ENCODE measurements at places on chromosomes 12 and 14.

DNA sequence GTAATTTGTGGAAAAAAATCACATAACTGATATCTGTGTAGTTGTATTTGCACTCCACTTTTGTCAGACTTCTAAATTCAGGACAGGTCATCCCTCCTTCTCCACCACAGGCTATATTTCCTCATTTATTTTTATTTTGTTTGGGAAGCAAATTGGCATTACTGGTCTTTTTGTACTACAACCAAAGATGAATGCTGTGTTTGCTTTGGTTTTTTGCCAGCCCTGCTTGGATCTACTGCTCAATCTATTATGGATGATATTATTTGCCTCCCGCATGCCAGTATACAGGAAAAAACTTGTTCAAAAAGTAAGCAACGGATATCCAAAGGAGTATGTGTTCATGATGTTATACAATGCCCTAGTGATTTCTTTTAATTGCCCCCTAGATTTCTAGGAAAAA lies 948.8 kb downstream of the TRHDE start:
- DNase-seq = no peak

DNA sequence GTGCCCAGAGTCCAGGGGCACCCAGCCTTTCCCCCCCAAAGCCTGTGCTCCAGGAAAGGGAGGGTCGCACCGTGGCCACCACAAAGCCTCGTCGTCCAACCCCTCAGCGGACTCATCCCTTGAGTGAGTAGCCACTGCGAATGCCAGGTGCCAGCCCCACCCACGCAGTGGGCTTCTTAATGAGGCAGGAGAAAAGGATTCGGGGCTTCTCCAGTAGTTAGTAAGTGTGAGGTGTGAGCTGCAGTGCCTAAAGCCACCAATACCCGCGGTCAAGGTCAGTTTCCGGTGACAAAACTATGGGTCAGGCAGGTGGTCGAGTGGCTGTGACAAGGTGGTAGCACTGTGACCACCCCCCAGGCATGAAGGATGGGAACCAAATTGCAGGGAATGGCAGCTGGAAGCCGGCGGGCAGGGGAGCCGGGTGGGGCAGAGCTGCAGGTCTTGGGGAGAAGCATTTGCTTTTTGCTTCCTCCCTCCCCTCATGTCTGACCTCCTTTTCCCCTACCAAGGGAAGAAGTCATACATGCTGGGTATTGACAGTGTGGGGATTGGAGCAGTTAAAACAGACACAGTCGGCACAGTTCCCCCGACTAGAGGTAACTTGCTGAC lies 8.0 kb downstream of the RAN start:
- DNase-seq = no peak

DNA sequence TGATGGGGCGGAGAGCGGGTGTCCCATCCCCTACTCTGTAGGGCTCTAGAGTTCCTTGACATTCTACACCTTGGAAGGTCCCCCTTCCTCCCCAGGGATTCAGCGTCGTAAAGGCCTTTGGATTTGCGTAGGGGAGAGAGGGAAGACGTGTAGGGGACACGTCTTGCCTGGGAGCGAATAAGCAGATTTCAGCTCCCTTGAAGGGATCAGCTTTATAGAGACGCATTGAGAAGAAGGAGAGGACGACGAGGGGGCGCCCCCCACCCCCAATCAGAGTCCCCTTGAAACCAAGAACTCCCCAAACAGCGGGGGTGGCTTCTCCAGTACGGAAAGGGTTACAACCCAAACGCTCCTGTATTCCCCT lies 324 bp downstream of the CALCOCO1 start:
- DNase-seq = no peak

GRCh38 chr14:79661752-79662151 lies 549.6 kb downstream of the DIO2 start:
- DNase-seq = no peak

DNA sequence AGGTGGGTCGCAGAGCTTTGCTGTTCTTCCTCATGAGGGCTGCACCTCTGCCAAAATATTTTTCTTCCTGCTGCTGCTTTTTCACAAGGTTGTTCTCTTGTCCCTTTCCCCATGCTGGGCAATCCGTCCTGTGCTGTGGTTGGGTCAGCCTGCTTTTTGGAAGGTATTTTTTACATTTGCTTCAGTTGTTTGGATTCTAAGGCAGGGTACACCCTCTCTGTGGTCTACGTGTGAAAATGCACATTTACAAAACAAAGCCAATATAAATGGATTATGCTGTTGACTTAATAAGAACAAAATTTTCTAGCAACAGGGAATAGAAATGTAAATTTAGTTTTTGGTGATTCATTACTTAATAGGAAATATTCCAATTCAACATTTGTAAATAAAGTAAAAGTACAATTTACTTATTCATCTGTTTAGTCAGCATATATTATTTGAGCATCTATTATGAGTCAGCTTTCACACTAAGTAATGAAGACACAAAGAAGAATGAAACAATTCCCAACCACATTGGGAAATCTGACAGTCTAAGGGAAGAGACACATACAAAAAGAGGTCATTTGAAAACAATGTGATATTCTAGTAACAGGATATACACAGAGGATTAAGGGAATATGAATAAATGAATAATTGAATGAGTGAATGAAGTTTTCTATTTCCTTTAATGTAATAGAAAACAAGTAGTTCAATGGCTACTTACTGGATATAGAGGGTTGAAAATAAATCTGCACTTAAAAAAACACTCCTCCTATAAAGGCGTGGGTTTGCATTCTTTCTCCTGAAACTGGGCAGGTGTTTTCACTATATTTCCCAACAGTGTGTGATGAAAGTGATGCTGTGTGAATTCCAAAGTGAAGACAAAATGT lies 94.6 kb upstream of the PRICKLE1 start:
- no peak for DNase-seq

DNA sequence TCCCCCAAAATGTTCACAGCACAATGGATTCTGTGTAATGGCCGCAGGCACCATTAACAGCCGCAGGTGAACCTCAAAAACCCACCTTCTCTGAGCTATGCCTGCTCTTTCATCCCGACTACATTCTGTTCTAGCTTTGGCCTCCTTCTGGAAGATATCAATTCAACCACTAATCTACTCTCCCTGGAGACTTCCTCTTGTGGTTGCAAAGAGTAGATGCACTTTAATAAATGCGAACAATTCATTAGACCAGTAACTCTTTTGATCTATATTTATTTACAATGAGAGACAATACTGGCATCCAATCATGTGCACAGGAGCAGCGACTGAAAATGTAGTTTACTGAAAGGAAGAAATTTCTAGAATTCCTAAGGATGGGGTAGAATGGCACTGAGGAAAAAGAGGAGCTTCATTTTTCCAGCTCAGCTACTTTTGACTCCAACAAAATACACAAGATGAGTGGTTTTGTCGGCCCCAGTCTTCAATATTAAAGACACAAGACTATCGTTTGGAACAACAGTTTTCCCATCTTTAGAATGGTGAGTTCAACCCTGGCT lies 5.3 kb downstream of the GRIN2B start:
- no peak for DNase-seq

- no peak for DNase-seq
Observed at GRCh38 chr12:52404951-52405350, 1.2 kb downstream of the KRT82 start.

DNA sequence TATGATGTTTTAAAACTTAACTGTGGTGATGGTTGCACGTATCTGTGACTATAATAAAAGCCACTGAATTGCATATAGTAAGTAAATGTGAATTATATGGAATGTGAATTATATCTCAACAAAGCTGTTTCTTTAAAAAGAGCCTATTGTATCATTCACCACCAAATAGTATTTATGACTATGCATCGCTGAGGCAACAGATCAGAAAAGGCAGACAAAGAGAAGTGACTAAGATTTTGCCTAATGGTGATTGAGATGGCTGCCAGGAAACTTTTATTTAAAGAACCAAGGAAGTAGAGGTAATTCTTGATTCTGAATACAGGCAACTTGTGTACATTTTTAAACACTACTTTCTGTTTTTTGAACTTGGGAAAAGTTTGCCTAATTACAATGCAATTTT lies 31.7 kb downstream of the DHRS7 start:
- DNase-seq = no peak

GRCh38 chr14:96583569-96584041 lies 81.4 kb downstream of the PAPOLA start:
- DNase-seq = no peak

DNA sequence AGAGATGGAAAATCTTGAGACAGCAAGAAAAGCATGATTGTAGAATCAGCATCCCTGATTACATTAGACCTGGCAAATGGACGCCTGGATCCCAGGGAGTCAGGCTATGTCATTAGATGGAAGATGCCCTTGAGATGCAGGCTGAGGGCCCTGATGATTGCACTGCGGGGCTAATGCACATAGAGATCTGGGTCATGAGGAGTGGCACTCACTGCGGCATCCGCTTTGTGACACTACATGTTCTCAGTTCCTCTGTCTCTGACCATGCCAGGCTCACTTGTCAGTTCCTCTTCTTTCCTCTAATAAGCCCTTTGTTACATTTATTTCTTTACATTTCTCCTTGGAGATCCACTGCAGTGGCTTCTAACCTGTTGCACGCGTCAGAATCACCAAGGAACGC lies 70.1 kb upstream of the GPATCH2L start:
- DNase-seq = no peak

DNA sequence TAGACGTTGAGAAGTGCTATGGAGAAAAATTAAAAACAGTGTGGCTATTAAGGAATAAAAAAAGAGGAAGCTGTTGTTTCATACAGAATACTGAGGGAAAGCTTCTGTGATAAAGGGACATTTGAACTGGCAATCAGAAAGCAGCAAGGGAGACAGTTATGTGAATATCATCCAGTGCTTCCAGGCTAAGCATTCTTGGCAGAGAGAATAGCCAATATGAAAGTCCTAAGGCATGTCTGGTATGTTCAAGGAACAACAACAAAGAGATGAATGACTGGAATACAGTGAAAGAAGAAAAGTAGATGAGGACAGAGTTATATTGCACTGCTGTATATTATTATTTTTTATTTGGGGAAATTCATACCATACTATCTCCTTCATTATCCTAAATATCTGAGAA lies 23.9 kb downstream of the SCAF11 start:
- no peak for DNase-seq

GRCh38 chr12:118430516-118430915 lies 54.2 kb downstream of the SUDS3 start:
- no peak for DNase-seq

GRCh38 chr12:80056845-80057244 lies 42.5 kb upstream of the OTOGL start:
- DNase-seq = no peak

GRCh38 chr12:41684997-41685396 lies 459.7 kb downstream of the GXYLT1 start:
- DNase-seq = no peak

GRCh38 chr14:37650356-37651037 lies 55.1 kb downstream of the TTC6 start:
- DNase-seq = no peak

DNA sequence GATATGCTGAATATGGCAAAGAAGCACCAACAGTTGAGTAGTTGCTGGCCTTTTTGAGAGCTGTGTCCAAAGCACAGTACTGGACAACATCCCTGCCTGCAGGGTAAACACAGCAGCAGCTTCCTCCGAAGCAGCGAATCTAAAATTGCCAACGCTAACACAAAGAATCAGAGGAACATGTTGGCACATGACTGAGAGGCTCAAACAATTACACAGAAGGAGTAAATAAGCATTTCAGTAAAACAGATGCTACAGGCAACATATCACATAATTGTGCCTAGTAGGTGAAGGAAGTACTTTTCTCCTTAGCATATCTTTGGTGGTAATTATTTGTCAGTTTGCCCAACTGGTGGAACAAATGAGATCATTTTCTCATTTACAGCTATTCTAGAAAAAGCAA lies 52.1 kb downstream of the KICS2 start:
- DNase-seq = no peak

DNA sequence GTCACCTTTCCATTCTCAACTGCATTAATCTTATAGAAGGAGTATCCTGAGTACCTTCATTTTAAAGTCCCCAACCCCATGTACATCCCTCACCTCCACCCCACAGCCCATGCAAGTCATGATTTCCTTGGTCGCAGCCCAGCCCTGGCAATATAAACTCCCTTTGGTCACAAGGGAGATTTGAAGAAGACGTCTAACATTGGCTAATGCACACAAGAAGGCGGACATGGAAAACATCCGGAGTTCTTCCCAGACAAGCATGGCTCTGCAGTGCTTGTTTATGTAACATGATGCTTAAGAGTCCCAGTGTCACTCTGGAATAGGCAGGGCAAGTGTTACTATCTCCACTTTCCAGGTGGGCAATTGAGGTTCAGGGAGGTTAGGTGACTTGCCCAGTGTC lies 277.6 kb downstream of the DPF3 start:
- DNase-seq = no peak

DNA sequence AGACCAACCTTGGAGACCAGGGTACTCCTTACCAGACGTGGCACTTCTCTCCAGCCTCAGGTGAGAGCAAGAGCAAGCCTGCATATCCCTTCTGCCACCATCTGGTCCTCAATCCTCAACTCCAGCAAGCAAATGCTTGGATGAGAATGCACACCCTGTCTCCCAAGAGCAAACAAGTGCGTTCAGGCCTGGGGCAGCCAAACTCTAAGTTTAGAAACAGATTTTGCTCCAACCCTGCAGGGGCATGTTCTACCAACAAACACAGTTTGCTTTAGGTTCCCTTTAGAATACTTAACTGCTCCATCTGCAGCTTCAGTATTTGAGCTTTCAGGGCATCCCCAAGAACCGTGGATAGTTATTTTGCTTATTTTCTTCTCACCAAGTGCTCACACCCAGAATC lies 55.9 kb upstream of the FICD start:
- DNase-seq = no peak

DNA sequence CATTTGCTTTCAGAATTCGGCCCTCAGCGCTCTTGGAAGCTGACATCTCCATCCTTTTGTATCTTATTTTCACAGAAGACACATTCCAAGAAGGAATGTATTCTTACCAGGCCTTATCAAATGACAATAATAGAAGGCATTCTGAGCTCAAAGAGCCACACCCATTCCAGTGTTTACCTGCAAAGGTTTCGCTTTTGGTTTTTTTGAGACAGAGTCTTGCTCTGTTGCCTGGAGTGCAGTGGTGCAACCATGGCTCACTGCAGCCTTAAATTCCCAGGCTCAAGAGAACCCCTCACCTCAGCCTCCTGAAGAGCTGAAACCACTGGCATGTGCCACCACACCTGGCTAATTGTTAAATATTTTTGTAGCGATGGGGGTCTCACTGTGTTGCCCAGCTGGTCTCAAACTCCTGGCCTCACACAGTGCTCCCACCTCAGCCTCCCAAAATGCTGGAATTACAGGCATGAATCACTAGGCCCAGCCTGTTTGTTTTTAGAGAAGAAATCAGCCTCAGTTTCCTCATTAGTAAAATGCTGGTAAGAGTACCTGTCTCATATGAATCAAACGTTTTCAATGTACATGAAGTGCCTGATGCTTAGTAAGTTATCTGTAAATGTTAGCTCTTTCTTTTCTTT lies 69.2 kb downstream of the SLC6A12 start:
- no peak for DNase-seq

- DNase-seq = no peak
Observed at GRCh38 chr12:15691388-15691787, 97.8 kb downstream of the EPS8 start.

GRCh38 chr12:21655591-21655990 lies 2.1 kb downstream of the LDHB start:
- DNase-seq = no peak

- no peak for DNase-seq
Observed at GRCh38 chr14:63296060-63296563, 22.6 kb downstream of the GPHB5 start.
